CD14-positive monocyte (primary cell): ENCODE measurements at places on chromosomes 4 and X.

DNA sequence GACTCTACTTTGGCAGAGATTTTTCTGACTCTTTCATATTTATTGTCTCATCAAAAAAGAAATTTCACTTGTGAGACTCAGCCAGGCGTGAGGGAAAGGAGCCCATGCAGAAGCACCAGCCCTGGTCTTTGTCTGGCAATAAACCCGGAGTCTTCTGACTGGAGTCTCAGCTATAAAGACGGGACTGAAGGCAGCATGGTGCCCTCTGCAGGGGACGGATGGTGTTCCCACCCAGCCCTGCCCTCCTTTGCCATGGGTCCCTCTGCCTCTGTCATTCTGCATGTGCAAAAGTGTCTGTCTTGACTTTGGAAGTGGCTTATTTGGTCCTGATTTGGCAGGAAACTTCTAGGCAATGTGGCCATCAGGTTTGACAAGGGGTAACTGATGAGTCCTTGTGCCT lies 14.2 kb downstream of the ZNF185 start:
- no peak for DNase-seq

GRCh38 chrX:41391606-41392005 lies 55.5 kb upstream of the NYX start:
- DNase-seq = peak; percentile 14

DNA sequence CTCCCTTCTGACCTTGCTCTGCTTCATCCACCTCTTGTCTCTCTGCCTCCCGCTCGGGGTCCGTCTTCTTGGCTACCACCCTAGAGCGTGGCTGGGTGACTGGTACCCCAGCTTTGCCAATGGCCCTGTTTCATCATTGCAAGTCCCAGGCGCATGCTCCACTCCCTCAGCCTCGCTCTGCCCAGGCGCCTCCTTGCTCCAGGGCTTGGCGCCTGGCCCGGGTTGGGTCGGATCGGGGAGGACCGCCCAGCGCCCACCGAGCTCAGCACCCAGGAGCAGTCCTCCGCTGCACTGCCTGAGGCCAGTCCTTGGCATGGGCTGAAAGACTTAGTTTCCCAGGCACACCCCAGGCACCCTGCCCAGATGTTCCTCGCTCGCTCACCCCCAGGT lies 577 bp downstream of the BGN start:
- no peak for DNase-seq

GRCh38 chr4:21898101-21898500 lies 50.5 kb downstream of the KCNIP4 start:
- no peak for DNase-seq

DNA sequence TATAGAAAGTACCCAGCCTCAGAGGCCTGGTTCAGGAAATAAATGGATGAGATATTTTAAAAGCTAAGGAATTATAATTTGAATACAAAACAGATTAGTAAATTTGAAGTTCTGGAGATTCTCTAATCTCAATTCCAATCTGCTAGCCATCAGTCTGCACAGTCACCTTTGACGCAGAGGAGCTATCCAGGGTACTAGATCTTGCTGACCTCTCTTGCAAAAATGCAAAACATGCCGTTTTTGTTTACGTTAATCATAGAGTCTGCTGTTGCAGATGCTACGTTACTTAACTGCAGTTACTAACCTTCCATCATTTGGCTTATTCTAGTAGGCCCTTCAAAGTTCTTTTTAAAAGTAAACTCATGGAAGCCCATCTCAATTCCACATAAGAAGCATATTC lies 10.4 kb downstream of the CCSER1 start:
- no peak for DNase-seq

DNA sequence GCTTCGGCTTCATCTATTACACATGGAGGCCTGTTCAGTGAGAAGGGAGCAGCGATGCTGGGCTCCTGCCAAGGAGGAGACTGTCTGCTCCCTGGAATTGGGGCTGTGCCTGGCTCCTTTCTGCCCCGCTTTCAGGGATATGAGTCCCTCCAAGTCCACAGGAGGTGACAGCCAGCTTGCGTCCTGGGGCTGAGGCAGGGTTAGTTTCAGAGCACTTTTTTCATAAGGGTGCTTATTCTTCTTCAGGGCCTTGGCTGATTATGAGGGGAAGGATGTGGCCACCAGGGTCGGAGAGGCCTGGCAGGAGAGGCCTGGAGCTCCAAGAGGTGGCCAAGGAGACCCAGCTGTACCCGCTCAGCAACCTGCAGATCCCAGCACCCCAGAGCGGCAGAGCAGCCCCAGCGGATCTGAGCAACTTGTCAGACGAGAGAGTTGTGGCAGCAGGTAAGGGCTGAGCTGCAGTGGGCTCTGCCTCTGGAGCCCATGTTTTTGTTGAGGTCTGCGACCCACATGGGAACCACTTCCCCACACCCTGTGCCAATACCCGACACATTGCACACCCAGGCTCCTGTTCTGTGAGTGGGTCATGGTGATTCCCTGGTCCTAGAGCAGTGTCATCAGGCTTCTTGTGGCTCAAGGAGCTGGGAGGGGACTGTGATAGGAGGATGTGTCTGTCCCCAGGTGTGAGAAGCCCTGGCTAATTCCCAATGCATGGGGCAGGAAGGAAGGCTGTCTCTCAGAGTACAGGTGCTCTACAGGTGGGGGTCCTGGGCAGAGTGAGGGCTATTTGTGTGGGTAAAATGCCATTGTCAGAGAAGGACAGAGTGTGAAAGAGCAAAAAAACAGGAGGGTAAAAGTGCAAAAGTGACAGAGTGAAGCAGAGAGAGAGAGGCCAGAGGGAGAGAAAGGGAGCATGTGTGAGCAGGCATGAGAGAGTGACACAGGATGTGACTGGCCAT lies 47.4 kb downstream of the ZNF185 start:
- no peak for DNase-seq

GRCh38 chr4:89114100-89114499 lies 2.8 kb downstream of the TIGD2 start:
- DNase-seq = no peak
